EL (cell line): ENCODE measurements at places on chromosomes 2 and 18.

- peak; percentile 68 for DNase-seq
These were observed 29.0 kb downstream of the DOK1 start for GRCh38 chr2:74583504-74583903.

DNA sequence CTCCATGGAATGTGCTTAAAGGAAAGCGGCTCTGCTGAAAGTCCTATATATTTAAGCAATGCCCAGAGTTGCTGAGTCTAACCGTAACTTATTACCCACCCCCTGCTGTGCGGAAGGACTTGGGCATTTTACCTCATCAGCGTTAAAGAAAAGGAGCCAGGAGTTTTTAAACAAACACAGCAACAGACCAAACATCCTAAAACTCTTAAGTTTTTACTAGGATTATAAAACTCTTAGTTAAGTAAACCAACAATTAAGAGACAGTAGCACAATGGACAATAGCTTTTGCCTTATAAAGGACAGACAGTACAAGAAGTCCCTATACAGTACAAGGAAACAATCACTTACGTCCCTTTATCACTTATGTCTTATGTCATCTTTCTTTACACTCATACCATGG is 90.2 kb downstream of the ZNF521 start:
- DNase-seq = no peak

GRCh38 chr2:43241558-43241957 is 15.2 kb upstream of the ZFP36L2 start:
- DNase-seq = no peak

- peak; percentile 49 for DNase-seq
These were observed 25.5 kb downstream of the LNPK start for GRCh38 chr2:175976391-175977157.

DNA sequence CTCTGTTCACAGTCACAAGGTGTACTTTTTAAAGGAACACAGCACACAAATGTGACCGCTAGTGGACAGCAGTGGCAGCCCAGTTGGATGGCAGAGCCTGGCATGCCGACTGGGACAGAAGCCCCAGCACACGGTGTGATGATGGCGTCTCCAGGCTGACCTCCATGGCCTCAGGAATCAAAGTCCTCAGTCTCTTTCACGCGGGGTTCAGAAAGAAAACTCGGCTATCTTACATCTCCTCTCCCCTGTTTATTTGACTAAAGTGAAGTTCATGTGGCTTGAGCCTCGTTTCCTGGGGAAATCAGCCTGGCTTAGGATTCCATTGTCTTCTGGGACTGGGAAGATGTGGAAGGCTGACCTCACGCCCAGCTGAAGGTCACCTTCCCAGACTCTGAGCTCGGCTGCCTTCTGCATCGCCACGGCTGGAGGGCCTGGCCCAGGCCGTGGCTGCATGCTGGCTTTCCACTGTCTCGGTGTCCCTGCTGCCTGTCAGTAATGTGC is 56.1 kb downstream of the ASAP2 start:
- DNase-seq = no peak
